Peyer's patch (tissue), 4 donors: ENCODE measurements at places on chromosomes 1 and 21. TPM values are rescaled to one million over a fixed set of nuclear protein-coding genes. Genes with fewer than 3 reads are reported as not detected.
A peak's percentile ranks its signal among the peaks of the same experiment; 100 is the strongest.

DNA sequence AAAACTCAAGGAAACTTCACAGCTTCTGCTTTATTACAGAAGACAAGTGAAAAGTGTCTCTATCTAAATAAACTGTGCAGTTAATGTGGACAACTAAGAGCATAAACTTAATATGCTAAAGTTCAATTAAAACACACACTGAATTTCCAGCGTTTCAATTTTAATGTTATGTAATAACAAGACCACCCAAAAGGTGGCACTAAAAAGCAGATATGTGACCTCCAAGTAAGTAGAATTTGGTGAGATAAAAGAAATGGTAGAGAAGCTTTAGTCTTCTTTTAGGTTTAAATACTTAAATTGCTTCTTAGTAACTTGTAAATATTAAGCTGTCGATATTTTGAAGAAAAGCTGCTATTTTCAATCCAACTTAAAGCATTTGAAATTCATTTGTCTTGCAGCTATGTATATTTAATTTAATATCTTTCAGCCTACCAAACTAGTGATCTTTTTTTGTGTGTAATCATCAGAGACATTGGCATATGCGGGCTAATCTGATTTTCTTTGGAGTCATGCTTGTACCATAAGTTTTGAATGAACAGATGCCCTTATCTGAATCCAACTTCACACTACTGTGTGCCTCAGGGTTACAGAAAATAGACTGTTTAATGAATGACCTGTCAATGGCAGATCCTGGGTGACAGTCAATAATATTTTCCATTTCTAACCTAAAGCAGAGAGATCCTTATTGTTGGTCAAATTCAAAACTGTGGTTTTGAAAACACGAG, 36.5 kb upstream of the ADAMTS1 start:
- no peak overlapping the region for H3K27ac ChIP-seq
- H3K4me3 ChIP-seq: no peak overlapping the region
- no peaks in the 10 kb centered on the region for H3K36me3 ChIP-seq

EXO1 gene
- 5.8 TPM for total RNA-seq

DNA sequence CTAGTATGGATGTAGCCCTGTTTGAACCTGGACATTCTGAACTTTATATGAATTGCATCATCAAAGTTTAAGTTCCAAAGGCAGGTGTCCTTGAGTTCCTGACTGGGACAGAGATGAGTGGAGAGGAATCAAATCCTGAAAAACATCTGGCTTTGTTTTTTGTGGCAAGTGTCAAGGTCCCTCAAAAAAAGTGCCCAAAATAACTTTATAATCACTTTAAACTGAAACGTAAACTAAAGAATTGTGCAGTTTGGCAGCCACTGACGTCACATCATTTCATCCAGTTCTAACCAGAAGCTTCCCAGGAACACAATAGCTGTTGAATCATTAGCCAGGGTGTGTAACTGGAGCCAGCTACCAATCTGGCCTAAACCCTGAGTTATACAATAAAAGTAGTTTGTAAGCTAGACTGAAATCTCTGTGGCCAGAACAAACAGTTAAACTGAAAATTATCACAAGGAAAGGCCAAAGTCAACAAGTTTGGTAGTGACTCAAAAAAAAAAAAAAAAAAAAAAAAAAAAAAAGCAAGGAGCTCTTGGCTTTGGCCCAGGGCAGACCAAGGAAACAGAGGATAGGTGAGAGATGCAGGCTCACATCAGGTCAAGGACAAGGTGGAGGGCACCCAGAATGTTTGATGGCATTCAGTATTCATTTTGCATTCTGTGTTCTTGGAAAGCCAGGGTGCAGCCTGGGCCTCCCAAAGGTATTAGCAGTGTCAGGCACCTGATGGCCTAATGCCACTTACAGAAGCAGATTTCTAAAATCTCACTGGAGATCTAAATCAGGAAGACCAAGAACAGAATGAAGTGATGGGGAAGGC, 74.3 kb downstream of the TNFSF18 start:
- no peaks in the 10 kb centered on the region for H3K36me3 ChIP-seq
- H3K27ac ChIP-seq: no peak overlapping the region
- H3K4me1 ChIP-seq: no peaks in the 10 kb centered on the region
- H3K4me3 ChIP-seq: no peak overlapping the region

DNA sequence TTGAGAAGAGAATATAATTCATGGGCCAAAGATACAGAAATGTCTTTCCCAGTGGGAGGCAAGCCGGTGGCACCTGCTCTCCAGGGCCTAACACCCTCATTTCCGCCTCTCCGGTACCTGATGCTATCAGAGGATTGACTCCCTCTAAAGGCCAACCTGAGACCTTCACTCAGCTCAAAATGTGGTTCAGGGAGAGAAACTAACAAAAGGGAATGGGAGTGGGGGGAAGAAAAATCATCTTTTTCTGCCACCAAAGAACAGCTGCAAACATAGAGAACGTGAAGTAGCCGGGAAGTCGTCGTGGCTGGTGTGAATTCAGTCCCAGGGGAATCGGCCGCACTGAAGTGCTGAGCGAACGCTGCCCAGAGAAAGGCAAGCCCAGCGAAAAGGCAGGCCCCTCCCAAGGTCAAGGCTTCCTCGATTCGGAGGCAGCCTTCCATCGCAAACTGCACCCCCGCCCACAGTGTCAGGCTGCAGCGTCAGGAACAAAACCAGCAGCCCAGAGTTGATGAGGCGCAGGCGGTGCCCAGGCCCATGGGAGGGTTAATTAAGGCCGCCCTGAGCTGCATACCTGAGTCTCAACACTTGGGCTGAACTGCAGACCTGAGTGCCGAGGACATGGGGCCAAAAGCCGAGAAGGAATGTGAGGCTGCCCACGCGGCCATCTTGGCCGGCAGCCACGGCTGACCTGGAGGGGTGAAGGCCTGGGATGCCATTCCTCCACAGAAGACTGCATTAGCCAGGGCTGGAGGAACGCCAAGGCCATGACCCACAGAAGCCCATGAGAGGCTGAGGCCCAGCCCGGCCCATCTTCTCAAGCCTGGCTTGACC, 160.2 kb downstream of the PSMG1 start:
- DNase-seq: no peak
- H3K27me3 ChIP-seq: no peaks in the 10 kb centered on the region
- H3K4me3 ChIP-seq: no peak overlapping the region
- no peaks in the 10 kb centered on the region for H3K4me1 ChIP-seq

GRCh38 chr1:85134583-85135391, 66.0 kb downstream of the SYDE2 start:
- no peak overlapping the region for H3K27ac ChIP-seq
- no peak for DNase-seq
- peaks cover 33% of the 10 kb centered on the region for H3K4me1 ChIP-seq
- H3K36me3 ChIP-seq: no peaks in the 10 kb centered on the region

NBPF10 gene
- total RNA-seq: 2.1 TPM

DNA sequence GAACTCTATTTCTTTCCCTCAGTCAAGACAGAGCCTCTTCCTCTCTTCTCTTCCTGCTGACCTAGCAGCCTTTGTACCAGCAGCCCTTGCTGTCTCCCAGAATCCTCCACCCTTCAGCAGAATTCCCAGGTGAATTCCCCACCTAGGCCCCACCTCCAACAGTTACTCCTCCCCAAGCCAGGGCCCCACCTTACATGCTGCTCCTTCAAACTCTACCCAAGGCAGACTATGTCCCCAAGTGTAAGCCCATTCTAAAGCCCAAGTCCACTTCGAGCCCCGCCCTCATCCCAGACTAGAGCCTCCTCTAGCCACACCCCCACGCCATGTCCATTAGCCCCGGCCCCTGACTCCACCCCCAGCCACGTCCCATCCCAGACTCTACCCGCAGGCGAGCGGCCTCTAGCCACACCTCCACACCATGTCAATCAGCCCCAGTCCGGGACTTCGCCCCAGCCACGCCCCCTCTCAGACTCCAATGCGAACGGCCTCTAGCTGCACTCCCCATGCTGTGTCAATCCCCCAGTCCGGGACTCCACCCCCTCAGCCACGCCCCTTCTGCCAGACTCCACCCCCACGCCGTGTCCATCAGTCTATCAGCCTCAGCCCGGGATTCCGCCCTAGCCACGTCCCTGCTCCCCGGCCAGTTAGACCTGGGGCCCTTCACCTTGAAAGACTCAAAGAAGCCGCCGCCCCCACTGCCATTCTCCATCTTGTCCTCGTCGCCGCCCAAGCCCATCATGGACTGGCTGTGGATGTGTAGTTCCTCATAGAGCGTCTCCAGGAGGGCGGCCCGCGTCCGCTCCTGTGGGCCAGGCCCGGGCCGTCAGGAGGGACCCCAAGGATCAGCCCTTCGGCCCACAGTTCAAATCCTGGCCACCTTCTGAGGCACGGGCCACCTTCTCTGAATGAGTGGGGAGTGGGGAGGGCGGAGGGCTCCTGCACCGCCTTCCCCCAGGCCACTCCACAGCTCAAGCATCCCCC, 61.3 kb downstream of the RAP1GAP start:
- no peaks in the 10 kb centered on the region for H3K36me3 ChIP-seq
- peak; percentile 98 for DNase-seq
- H3K27me3 ChIP-seq: no peaks in the 10 kb centered on the region
- no peak overlapping the region for H3K4me3 ChIP-seq

- no peaks in the 10 kb centered on the region for H3K4me1 ChIP-seq
- no peak overlapping the region for H3K4me3 ChIP-seq
- H3K27ac ChIP-seq: no peak overlapping the region
Observed at GRCh38 chr1:93251966-93252365, 71.4 kb downstream of the CCDC18 start.

DNA sequence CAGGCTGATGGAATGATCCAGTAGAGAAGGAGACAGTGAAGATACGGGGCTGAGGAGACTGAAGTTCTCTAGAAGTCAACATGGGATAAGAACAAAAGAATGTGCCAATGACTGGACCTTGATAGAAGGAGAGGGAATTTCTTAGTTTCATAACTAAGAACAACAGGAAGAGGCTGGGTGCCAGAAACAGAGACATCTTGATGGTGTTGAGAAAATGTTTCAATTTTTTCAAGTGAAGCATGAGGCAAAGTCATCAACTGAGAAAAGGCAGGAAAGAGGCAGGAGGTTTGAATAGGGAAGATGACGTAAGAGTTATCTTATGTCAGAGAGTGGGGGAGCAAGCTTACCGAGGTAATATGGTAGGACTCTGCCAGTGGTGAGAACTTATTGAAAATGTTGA, 80.1 kb downstream of the SPAG17 start:
- no peaks in the 10 kb centered on the region for H3K36me3 ChIP-seq
- no peaks in the 10 kb centered on the region for H3K4me1 ChIP-seq
- no peak overlapping the region for H3K4me3 ChIP-seq

- H3K27ac ChIP-seq: no peak overlapping the region
- no peaks in the 10 kb centered on the region for H3K4me1 ChIP-seq
- DNase-seq: no peak
Observed at GRCh38 chr1:97608272-97608671, 312.6 kb downstream of the DPYD start.

GSTM1 gene
- not detected for total RNA-seq

- no peaks in the 10 kb centered on the region for H3K4me1 ChIP-seq
- H3K27me3 ChIP-seq: no peaks in the 10 kb centered on the region
- no peaks in the 10 kb centered on the region for H3K36me3 ChIP-seq
- H3K4me3 ChIP-seq: no peak overlapping the region
- peak overlapping the region; percentile 3 for H3K27ac ChIP-seq
Observed at GRCh38 chr21:21165063-21165645, 166.9 kb downstream of the NCAM2 start.

GRCh38 chr1:114103992-114104391, 49.7 kb downstream of the SYT6 start:
- DNase-seq: no peak
- no peak overlapping the region for H3K27ac ChIP-seq
- no peaks in the 10 kb centered on the region for H3K4me1 ChIP-seq
- H3K4me3 ChIP-seq: no peak overlapping the region

TEX38 gene
- not detected for total RNA-seq

CLCNKB gene
- total RNA-seq: not detected

DNA sequence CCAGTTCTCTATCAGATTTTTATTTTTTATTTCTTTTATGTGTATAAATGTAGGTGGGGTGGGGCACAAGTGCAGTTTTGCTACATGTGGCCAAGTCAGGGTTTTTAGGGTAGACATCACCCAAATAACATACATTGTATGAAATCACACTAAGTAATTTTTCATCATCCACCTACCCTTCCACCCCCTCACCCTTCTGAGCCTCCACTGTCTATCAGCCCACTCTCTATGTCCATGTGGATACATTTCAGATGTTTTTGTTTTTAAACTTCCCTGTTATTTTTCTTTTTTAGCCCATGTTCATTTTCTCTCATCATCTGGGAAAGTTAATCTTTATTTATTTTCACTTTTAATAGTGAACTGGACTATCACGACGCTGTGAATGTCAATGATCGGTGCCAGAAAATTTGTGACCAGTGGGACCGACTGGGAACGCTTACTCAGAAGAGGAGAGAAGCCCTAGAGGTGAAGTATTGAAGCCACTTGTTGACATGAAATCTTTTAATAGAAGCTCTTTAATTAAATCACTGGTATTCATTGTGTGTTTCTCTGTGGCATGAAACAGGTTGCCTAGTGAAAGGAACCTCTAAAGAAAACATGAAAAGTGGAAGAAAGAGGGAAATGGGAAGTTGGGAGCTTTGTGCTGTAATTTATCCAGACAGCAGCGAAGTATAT, 47.6 kb upstream of the MTR start:
- no peak for DNase-seq
- no peak overlapping the region for H3K4me3 ChIP-seq
- no peaks in the 10 kb centered on the region for H3K4me1 ChIP-seq

ERG gene
- total RNA-seq: 4.2 TPM

EPHB2 gene
- total RNA-seq: 24.5 TPM

MRPS15 gene
- total RNA-seq: 45.4 TPM

SLC37A1 gene
- total RNA-seq: 249 TPM

CR1L gene
- total RNA-seq: not detected

GRCh38 chr21:37207441-37208009, 59.6 kb downstream of the VPS26C start:
- H3K4me1 ChIP-seq: no peaks in the 10 kb centered on the region
- H3K4me3 ChIP-seq: no peak overlapping the region
- no peak overlapping the region for H3K27ac ChIP-seq

DNA sequence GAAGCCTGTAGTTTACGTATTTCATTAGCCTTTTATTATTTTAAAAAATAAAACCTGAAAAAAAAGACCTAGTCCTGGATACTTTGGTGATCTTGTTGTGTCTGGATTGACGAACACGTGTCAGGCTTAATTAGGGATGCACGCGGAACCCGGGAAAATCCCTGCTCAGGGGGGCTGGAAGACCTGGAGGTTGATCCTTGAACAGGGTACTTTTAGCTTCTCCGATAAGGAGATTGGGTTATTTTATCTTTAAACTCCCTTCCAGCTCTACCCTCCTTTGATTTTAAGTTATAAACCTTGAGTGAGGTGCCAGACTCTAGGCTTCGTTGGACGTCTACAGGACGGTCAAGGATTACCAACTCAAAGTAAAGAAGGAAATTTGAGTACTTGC, 552 bp upstream of the ZNF691 start:
- H3K4me1 ChIP-seq: peaks cover 8% of the 10 kb centered on the region
- peak overlapping the region; percentile 82 for H3K27ac ChIP-seq
- peaks cover 4% of the 10 kb centered on the region for H3K36me3 ChIP-seq
- H3K27me3 ChIP-seq: no peaks in the 10 kb centered on the region
- no peak for DNase-seq

DNA sequence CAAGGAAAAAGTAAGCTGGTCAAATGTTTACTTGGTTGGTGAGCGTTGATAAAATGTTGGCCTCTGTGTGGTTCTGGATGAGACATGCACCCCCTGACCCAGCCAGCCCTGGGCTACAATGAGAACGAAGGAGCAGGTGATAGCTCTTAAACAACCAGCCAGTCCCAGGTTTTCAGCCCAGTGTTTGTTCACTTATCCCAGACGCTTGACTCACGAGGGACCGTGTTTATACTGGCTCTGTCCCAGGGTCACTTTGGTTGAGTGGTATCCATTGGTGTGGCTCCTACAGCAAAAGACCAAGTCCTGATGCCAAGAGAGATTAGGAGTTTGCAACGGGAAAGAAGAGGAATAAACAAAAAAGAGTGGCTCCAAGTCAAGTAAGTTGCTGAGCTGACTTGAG, 86.9 kb downstream of the KCNJ15 start:
- no peak overlapping the region for H3K4me3 ChIP-seq
- H3K27ac ChIP-seq: no peak overlapping the region
- no peaks in the 10 kb centered on the region for H3K4me1 ChIP-seq
- H3K36me3 ChIP-seq: no peaks in the 10 kb centered on the region
